ENCODE measurements at places on chromosomes 11 and 22.

- no peak for DNase-seq
Measured at GRCh38 chr11:44805596-44805995, 78.8 kb downstream of the TSPAN18 start.

- DNase-seq, result no peak
Measured at GRCh38 chr11:2775083-2775625, 75.4 kb upstream of the KCNQ1OT1 start.

DNA sequence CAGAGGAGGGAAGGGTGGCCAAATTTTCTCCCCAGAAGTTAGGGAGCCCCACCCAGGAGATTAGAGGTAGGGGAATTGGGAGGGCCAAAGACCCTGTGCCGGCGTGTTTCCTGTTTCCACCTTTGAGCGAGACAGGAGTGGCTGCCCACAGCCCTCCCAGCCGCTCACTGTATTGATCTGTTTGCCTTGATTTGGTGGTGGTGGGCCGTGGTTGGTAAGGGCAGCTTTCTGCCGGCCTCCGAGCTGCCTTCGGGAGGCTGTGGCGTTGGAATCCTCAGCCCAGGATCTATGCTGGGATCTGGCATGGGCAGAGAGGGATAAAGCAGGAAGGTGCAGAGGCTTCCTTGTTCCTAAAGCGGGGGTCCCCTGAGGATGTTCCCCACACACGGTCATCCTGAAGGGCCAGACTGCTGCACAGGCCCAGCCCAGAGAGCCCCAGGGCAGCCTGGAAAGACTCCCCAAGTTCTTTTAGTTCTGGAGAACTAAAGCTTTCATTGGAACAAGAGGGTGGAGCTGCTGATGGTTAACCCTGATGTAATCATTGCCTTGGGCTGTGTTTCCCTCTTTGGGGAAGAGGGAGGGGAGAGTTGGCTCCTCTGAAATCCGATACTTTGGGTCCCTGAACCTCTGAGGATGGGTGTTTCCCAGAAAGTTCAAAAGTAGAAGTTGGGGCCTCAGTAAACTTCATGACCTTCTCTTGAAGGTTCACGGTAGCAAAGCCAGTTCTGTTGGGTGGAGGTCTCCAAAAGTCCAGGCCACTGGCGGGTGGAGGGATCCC, 7.2 kb downstream of the FAM83F start:
- no peak for DNase-seq

DNA sequence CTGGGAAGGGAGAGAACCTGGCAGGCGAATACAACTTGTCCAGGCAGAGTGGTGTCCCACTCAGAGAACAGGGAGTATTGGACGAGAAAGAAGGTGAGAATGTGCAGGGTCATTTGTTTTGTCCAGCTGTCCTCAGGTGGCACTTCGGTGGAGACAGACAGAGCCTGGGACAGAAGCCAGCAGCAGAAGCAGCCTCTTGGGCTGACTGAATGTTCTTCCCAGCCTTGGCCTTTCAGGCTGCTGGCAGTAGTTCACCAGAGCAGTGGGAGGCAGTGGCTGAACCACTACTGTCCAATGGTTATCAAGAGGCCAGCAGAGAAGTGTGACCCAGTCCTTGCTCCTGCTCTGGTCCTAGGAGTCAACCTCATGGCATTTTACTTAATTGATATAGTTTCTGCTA, 331.1 kb upstream of the NARS2 start:
- DNase-seq, result no peak

DNA sequence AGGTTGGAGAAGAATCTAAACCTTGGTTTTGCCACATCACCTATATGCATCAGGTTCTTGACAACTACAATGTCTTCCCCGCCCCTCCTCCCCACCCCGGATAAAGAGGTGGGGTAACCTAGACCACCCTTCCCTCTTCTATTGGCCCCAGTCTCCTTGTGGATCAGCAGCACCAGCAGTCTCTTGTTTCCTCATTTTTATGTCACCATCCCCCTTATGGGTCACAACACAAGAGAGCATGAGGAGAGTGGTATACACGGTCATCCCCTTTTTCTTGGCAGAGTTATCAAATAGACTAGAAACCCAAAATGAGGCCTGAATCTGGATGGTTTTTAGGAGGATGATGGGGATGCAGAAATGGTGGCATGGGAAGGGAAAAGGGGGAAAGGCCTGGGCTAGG, 1.2 kb downstream of the MS4A4E start:
- no peak for DNase-seq

DNA sequence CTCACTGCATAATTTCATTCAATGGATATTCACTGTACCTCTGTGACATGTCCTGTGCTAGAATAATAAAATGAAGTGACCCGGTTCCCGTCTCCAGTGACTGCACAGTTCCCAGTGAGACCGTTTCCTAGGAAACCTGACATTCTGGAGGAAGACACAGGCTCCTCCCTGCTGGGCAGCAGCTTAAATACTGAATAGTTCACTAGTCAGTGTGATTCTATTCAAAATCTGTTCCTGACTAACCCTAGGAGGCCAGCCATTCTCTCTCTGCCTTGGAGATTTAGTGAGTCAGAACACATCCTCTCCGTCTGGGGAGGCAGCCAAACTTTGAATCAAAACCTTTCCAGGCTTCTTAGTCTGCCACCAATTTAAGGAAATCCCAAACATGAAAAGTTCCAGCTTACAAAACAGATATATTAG, 11.3 kb downstream of the TRIM66 start:
- no peak for DNase-seq

GRCh38 chr11:64531906-64532312, 59.1 kb upstream of the SLC22A12 start:
- no peak for DNase-seq

GRCh38 chr11:65064847-65065240, 6.5 kb upstream of the NAALADL1 start:
- no peak for DNase-seq

DNA sequence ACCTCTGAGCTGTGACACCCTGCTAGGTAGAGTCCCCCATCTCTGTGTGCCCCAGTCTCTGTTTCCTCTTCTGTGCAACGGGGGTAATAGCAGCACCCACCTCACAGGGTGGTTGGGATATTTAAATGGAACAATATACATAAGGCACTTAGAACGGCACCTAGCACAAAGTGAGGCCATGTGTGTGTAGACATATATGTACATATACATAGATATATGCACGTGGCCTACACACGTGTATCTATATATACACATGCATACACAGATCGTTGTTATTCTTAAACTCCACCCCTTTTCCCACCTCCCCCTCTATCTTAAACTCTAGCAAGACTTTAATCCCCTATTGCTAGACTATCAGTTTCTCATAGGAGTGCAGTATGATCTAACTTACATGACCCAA, 2.4 kb downstream of the WNT11 start:
- no peak for DNase-seq

DNA sequence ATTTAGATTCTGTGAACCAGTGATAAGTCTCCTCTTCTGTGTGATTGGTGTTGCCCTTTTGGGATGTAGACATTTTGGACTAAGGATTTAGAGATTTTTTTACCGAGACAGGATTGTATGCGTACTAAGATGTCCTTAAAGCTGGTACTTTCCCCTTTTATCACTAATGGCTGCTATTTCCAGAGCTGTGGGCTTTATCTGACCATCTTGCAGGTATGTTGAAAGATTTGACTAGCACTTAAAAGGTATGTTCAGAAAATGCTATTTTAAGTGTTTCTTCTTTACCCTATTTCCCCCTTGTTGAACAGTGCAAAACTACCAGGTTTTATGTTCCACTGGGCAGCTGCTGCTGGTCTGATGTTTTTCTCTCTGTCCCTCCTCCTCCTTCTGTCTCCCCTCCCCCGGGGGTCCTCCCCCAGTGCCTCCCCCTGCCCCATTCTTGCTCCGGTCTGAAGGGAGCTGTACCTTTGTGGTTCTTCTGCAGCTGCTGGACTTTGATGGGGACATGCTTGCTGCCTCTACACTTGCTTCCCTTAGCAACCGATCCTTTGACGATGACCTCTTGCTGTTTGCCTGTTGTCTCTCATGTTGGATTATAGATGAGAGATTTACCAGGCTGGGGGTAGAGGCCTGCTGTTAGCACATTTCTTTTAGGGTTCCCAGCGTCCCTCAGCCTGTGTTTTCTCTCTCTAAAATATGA, 59.6 kb downstream of the ZNRF3 start:
- DNase-seq, result no peak

DNA sequence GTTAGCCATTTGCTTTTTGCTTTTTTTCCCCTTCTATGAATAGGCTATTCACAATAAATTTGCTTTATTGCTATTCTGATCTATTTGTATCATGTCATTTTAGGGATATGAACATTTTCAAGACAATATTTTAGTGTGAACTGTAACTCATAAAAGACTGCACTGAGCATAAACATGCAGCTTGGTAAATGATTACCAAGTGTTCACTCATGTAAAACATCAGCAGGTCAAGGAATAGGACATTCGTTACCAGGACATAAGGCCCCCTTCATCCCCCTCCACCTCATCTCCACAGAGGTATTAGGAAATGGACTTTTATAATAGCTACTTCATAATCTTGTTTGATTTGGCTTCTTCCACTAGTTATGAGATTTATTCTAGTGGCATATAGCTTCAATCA, 12.4 kb downstream of the NLRP14 start:
- no peak for DNase-seq

GRCh38 chr11:130535520-130535919, 87.1 kb downstream of the ADAMTS15 start:
- no peak for DNase-seq

- DNase-seq, result no peak
Measured at GRCh38 chr11:76626921-76627401, 43.6 kb downstream of the LRRC32 start.

DNA sequence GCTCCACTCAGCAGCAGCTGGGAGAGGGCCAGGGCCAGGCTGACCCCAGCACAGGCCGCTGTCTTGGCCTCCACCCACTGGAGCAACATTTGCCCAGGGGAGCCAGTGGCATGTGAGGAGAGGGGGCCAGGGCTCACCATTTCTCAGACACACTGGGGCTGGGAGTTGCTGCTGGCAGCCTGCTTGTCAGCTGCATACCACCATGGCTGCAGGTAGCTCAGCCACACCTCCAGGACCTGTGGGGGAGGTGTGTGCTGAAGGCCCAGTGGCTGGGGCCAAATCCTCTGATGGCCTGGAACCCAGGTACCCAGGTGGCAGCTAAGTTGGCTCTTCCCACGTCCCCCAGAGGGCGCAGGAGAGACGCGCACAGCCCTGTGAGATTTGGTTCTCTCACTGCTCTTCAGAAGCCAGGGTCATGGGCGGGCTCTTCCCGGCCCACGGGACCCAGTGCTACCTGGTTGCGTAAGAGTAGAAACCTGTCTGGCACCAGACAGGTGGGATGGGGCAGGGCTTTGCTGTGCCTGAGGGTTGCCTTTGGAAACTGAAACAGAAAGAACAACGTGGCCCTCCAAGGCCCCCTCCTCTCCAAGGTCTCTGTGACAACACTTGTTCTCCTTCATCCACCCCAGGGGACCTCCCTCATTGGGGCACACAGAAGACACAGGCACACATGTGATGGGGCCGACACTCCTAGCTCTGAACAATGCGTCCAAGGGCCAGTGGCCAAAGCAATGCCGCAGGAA, 98.8 kb downstream of the MED15 start:
- DNase-seq, result peak; percentile 56

DNA sequence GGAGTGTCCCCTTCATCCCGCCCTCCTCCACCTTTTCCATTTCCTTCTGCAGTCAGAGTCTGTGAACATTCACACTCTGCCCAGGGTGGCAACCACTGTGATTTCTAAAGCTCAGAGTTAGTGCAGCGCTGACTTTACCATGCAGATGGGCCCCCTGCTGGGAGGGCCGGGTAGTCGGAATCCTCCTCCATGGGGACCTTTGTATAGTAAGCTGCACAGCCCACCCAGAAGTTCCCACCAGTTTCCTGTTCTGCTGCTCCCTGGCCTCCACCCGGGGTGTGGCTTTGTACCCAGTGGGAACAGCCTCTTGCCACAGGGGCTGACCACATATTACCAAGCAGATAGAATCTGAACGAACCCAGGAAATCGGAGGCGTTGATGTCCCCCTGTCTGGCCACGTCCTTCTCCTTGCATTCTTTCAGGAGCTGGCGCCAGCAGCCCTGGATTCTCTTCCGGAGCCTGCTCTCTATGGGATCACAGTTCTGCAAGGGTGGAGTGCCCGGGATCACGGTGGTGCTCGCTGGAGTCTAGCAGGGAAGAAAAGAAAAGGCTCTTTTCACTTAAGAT, 125.3 kb downstream of the MPPED1 start:
- DNase-seq, result no peak

- no peak for DNase-seq
Measured at GRCh38 chr11:37449146-37449545, 851.1 kb upstream of the RAG2 start.

- no peak for DNase-seq
Measured at GRCh38 chr11:127070808-127071207, 70.2 kb upstream of the KIRREL3 start.

GRCh38 chr11:40819230-40819629, 640.2 kb downstream of the LRRC4C start:
- no peak for DNase-seq

GRCh38 chr11:32244453-32244852, 153.6 kb downstream of the RCN1 start:
- no peak for DNase-seq

GRCh38 chr22:33842421-33843094, 77.7 kb downstream of the LARGE1 start:
- DNase-seq, result no peak

GRCh38 chr11:128042290-128042751, 545.0 kb downstream of the ETS1 start:
- no peak for DNase-seq

- no peak for DNase-seq
Measured at GRCh38 chr22:44678556-44679305, 23.3 kb upstream of the PRR5 start.

DNA sequence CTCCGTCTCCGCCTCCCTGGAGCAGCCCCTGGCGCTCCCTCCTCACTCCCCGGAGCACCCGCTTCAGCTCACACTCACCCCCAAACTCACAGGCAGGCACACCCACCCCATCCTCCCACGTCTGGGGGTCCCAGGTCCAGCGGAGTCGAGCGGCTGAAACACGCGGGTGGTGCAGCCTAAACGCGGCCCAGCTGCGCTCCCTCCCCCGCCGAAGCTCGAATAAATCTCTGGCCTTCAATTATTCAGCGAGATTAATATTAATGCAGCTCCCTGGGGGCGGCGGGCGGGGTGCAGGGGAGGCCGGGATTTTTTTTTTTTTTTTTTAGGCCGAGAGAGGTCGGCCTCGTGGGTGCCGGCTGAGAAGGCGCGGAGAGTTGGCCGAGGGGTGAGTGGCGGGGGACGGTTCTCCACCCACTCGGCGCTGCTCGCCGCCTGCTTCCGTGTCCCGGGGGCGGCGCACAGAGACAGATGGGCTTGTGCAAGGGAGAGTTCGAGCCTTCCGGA, 524 bp upstream of the SLC1A2 start:
- DNase-seq, result no peak

DNA sequence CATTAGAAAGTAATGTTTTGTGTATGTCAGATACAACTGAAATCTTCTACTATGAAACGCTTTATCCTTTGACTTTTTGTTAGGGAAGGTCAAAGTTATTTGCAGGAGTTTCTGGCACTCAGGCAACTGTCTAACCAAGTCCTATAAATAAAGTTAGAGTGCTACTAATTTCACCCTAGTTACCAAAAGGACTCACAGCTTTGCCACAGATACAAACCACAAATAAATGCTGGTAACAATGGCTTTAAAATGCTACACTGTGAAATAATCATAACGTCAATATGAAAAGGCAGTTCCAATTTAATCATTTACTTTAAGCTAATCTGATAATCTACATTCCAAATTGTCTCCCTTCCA, 124.3 kb downstream of the RBFOX2 start:
- no peak for DNase-seq

All from NCI-H1436 treated with DMSO at 0.1 percent for 48 hours (cell line).